Effector CD4-positive, alpha-beta T cell (primary cell): ENCODE measurements at places on chromosomes 5 and 9.
A peak's percentile ranks its signal among the peaks of the same experiment; 100 is the strongest.

- no peak for DNase-seq
Measured at GRCh38 chr9:112838342-112838741, 52.3 kb downstream of the SLC46A2 start.

- no peak for DNase-seq
Measured at GRCh38 chr5:106376522-106376921, 1294.2 kb downstream of the EFNA5 start.

- no peak for DNase-seq
Measured at GRCh38 chr5:162202285-162202880, 134.8 kb downstream of the GABRG2 start.

DNA sequence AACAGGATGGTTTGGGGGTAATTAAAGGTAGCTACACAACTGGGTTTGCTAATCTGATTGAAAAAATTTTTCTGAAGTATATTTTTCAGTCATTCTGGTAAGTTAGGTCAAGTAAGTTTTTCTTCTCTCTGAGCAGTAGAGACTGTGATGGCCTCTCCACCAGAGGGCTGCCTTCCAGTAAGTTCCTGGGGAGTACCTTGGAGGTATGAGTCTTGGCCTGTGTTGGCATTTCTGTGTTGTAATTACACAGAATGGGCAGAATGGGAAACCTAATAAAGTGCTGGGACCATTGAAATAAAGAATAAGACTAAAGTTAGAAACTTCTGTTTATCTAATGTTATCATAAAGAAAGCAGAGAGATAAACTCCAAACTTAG lies 430.8 kb downstream of the ARHGEF28 start:
- no peak for DNase-seq

DNA sequence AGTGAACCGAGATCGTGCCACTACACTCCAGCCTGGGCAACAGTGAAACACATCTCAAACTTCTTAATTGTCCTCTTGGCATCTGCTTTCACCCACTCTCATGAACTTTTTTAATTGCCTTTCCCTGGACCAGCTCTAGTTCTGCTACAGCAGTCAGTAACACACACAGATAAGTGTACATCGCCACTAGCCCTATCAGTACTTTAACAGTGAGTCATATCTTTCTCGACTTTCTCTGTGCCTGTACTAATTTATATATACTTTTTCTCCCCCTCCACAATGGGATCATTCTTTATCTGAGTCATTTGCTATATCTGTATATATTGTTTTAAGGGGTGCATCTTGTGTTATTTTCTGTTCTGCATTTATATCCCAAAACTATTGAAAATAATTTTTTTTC lies 6.7 kb downstream of the CDC37L1 start:
- no peak for DNase-seq

DNA sequence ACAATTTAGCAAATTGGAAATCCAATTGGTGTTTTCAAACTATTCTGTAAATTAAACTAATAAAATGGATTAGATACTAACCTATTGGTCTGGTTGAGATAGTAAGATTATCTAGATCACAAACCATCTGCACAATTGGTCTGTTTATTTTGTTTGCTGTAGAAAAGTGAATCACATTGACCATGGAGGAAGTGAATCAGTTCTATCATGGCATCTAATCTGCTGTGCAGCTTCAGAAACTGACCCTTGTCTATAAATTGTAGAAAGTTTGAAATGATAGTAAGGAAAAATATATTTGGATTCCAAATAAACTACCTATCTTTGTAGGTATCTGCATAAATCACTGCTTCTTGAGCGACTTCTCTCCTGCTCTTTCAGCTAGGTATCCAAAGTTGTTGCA lies 1865.4 kb downstream of the MAT2B start:
- DNase-seq, result no peak

- DNase-seq, result no peak
Measured at GRCh38 chr9:109311286-109311685, 9.6 kb downstream of the EPB41L4B start.

DNA sequence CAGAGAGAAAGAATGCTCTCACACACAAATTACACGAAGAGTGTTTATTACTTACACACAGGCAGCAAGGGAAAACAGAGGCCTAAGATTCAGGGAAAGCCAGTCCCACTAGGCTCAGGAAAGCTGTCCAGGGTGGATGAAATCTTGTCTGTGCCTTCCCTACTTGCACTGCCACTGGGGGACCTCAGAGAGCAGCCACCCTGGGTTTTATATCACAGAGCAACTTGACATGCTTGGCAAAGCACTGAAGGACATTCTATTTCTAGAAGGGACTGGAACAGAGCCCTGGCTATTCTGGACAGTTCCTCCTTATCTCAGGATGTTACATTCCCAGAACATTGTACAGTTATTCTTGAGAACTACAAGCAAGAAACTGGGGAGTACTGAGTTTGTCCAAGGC lies 7.5 kb upstream of the PRSS3 start:
- no peak for DNase-seq

DNA sequence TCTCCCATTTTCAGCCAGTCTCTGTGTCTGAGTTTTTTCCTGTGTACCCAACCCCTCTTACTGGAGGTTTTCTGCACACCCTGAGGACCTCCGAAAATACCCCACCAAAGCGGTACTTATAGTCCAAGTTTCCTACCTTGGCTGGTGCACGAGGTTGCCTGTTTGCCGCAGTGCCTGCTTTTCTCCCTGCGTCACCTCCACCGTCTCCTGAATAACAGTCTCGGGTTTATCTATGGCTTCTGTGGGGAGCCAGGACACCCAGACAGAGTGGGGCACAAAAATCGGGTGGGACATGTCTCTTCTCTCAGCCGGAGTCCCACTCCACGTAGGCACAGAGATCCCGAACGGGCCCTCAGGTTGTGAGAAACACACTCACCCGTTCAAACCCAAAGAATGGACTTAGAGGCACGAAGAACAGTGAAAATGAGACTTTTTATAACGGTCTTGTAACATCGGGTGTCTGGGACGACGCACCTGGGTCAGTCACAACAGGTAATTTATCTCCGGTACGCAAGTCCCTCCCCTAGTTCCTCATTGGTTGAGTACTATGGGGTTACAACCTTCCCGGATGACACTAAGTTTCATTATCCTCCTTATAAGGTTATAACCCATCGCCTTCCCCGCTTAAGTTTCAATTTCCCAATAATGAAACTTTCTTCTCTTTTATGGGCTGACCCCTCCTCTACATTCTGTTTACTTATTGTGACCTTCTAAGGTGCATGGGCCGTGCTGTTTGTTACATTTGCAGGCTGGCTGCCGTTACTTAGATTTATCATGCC lies 970.2 kb upstream of the COX7C start:
- no peak for DNase-seq

GRCh38 chr9:30534455-30534854 lies 1850.0 kb upstream of the ACO1 start:
- DNase-seq, result no peak

- DNase-seq, result no peak
Measured at GRCh38 chr5:23029290-23029689, 176.1 kb upstream of the CDH12 start.

- no peak for DNase-seq
Measured at GRCh38 chr5:91898898-91899297, 515.8 kb upstream of the ARRDC3 start.

DNA sequence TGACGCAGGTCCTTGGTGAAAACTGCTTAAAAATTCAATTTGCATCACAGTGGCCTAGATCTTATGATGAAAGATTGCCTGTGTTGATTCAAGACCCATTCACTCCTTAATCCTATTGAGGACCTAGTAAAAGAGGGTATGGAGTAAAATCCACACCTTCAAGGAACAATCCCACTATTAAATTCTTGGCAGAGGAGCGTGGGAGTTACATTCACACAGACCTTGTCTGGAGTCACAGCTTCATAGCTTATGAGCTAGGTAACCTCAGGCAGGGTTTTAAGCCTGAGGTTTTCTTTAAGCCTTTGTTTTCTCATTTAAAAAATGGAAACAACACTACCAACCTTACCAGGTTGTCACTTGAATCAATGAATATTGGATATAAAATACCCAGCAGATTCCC lies 566.5 kb upstream of the ZNF462 start:
- DNase-seq, result no peak

DNA sequence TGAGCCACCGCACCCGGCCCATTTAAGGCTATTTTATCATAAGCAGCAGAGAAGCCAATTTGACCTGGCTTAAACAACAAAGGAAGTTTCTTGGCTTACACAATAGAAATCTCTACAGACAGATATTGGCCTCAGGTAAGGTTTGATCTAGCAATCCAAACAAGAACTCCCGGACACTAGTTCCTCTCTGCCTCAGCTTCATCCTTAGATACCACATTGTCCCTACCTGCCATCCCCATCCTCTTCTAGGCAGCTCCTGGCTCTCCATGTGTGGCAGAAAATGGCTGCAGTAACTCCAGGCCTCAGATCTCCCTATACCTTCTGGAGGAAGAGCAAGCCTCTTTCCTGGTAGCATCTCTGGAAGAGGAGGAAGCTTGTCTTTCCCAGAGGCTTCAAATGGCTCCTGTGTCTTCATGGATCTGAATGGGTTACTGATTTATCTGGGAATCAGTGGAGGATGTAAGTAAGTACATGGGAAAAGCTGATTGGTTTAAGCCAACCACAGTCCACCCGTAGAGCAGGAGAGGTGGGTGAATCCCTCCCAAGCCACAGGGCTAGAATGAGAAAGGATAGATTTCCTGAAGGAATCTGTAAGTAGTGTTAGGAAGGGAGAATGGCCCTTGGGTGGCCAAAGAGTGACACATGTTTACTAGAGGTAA lies 26.7 kb upstream of the AOPEP start:
- no peak for DNase-seq

GRCh38 chr9:108961151-108961550 lies 27.0 kb downstream of the ABITRAM start:
- DNase-seq, result no peak

DNA sequence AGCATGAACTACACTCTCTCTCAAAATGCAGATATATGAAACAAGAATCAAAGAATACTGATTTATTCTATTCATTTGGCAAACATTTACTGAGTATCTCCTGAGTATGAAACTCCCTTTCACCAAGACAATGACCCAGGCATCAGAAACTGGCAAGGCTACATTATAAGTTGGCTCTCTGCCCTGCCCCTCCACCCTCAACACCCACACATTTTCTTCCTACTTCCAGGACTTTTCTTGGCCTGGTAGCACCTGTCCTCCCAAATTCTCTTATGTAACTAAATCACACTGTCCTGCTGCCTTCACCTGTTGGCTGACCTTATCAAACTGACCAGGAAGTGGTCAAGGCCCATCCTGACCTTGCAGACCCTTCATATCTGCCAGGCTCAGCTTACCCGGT lies 3.5 kb downstream of the RASEF start:
- DNase-seq, result no peak

DNA sequence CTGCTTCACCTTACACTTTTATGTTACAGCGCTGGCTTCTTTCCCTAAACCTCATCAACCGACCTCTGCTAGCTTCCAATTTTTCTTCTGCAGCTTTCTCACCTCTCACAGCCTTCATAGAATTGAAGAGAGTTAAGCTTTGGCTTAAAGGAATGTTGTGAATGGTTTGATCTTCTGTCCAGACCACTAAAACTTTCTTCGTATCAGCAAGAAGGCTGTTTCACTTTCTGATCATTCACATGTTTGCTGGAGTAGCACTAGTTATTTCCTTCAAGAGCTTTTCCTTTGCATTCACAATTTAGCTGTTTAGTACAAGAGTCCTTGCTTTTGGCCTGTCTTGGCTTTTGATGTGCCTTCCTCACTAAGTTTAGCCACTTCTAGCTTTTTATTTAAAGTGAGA lies 49.5 kb downstream of the NR3C1 start:
- no peak for DNase-seq

GRCh38 chr5:83428126-83428525 lies 43.4 kb upstream of the VCAN start:
- no peak for DNase-seq

DNA sequence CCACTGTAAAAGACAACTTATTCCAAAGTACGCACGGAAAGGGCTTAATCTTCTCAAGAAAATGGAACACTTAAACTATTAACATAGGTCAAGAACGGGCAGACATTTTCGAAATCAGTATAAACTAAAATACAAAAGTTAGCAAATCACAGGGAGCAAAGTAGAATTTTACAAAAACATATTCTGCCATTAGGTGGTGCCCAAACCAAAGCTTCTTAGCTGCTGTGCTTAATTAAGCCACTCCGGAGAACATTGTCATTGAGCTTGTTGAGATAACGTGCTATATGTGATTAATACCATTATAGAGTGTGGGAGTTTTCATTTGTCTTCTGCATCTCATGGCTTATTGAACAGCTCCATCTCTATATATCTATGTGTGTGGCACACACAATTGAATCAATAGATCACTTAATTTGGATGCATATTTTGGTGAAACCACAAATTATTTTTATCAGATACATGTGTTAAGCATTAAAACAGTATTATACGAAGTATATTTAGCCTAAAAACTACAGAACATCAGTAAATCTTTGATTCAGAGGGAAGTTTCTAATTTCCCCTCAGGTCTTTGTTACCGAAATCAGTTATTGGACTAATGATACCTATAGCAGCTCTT lies 23.4 kb downstream of the UBLCP1 start:
- DNase-seq, result peak; percentile 8

DNA sequence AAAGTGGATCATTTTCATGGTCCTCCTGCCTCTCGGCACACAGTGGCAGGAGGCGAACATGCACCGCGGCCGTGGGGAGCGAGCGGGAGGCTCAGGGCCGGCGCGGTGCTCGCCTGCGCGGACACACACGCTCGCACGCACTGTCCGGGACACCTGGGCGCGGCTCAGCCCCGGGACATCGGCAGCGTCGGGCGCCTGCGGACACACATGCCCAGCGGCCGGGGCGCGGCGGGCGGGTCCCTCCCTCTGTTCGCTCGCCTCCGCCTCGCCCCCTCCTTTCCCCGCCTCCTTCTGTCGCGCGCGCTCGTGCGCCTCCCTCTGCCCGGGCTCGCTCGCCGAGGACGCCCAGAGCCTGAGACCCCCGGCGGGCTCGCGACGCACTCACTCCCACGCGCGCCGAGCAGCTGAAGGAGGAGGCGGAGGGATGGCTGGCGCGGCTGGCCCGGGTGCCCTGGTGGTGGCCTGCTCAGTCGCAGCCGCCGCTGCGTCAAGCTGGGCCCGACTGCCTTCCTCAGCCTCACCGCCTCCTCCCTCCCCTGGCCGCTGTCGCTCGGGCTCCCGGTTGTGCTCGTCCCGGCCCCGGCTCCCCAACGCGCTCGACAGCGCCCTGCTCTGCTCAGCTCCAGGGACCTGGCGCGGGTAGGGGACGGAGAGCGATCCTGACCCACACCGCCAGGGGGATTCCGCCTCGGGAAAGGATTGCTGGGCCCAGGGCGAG lies at the start of gene FRMD3:
Gene FRMD3, minus strand, starts transcription at position 230 of the 718 bp plus-strand sequence. Its CDS starts 170 bp downstream, at position 60.
- no peak for DNase-seq

DNA sequence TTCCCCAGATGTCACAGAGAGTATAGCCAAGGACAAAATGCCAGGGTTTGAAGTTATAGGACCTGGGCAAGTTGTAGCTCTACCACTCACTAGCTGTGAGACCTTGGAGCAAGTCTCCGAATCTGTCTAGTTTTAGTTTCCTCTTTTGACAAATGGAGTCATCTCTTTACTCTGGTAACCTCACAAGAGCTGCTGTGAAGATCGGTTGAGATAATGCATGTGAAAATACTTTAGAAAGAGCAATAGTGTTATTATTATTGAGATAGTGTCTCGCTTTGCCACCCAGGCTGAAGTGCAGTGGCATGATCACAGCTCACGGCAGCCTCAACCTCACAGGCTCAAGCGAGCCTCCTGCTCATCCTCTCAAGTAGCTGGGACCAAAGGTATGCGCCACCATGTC lies 117.9 kb upstream of the NR5A1 start:
- no peak for DNase-seq
